ENCODE measurements at places on chromosomes 11 and 22.

GRCh38 chr11:75013051-75013450, 24.3 kb downstream of the NEU3 start:
- no peak for DNase-seq

GRCh38 chr11:124039557-124039956, 1.6 kb downstream of the OR10G7 start:
- no peak for DNase-seq

DNA sequence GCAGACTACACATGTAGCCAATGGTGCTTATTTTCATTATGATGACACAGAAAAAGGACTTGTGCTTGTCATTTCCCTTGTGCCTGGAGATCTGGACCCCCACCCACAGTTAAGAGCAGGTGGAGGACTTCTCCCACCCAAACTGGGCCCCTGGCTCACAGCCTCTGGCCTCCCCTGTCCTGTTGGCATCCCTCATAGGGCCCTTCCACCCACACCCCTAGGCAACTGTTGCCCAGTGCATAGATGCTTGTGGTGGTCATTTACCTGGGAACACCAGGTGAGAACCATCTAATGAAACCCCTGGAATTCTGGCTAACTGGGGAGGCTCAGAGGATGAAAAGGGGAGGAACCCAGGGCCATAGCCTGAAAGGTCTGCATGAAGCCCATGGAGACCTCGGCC, 355.9 kb downstream of the BUD13 start:
- DNase-seq = no peak

GRCh38 chr11:120952461-120953434, 71.2 kb upstream of the TBCEL start:
- DNase-seq = peak; percentile 26

- DNase-seq = no peak
Measured at GRCh38 chr22:26990503-26991189, 333.3 kb downstream of the MIAT start.

DNA sequence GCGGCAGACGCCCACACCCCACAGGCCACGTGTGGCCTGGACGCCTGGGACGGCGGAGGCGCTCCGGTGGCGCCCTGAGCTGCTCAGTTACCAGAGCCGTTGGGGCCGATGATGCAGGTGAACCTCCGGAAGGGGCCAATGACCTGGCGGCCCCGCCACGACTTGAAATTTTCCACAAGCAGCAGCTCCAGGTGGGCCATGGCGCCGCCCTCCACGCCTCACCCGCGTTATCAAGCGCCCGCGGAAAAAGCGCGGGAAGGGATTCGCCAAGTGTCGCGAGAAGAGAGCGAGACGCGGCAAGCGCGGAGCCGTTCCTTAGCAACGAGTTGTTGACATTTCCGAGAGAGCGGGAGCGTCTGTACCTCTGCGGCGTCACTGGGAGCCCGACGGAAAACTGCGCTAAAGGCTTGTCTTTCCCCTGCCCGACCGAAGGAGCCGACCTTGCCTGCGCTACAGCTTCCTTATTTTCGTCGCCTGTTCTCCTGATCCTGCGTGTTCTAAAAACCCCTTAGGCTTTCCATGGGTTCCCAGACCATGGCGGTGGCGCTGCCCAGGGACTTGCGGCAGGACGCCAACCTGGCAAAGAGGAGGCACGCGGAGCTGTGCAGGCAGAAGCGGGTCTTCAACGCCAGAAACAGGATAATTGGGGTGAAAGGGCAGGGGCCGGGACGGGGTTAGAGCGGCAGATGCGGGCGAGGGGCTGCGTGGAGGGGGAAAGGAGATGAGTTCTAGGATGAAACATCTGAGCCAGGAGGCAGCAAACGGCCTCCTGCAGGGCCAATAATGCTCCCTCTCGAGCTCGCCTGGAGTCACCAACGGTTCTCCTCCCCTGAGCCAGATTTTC, at the start of the genes RIBC2 and SMC1B:
RIBC2 (plus strand) TSS at position 326 of the 844 bp plus-strand sequence; CDS start at position 520, 194 bp downstream.
SMC1B (minus strand) TSS at position 232 of the 844 bp plus-strand sequence; CDS start at position 200, 32 bp downstream.
- DNase-seq = peak; percentile 59

DNA sequence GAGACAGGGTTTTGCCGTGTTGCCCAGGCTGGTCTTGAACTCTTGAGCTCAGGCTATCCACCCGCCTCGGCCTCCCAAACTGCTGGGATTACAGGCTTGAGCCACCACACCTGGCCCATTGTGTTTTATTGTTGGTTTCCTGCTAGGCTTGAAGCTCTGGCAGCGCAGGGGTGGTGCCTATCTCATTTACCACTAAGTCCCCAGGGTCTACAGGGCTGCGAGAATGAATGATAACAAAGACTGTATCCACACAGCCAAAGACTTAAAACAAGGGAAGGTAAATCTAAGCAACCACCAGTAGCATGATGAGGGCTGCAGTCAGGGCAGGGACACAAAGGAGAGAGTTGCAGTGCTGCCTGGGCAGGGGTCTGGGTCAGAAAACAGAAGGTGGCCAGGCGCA, 37.3 kb upstream of the XBP1 start:
- DNase-seq = no peak

GRCh38 chr11:67409781-67410368, 5.6 kb upstream of the CARNS1 start:
- no peak for DNase-seq

- DNase-seq = no peak
Measured at GRCh38 chr11:120837696-120838095, 186.2 kb upstream of the TBCEL start.

GRCh38 chr11:35426351-35426750, 7.0 kb upstream of the SLC1A2 start:
- no peak for DNase-seq
